ENCODE measurements at places on chromosomes 6 and 20.

DNA sequence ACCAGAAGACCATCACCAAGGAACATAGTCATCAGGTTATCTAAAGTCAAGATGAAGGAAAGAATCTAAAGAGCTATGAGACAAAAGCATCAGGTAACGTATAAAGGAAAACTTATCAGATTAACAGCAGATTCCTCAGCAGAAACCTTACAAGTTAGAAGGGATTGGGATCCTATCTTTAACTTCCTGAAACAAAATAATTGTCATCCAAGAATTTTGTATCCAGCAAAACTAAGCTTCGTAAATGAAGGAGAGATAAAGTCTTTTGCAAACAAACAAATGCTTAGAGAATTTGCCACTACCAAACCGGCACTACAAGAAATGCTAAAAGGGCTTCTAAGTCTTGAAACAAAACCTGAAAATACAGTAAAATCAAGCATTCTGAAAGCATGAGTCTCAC lies 71.0 kb downstream of the HECA start:
- no peak for DNase-seq

DNA sequence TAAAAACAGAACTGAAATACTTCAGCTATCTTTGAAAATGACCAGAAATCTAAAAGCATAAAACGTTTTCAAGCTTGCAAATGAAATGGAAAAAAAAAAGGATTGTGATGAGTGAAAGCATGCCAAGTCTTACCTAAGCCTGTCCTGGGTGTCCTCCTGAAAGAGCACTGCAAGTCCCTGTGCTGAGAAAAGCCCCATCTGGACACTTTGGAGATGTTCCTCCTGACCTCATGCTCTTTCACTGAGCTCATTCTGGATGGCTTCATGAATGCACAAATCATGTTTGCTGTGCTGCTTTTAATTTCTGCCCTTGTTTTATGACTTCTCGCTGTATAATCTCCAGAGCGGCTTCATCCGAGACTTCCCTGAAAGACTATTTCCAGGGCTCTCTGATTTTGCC lies 136.0 kb downstream of the SOD2 start:
- DNase-seq = no peak

DNA sequence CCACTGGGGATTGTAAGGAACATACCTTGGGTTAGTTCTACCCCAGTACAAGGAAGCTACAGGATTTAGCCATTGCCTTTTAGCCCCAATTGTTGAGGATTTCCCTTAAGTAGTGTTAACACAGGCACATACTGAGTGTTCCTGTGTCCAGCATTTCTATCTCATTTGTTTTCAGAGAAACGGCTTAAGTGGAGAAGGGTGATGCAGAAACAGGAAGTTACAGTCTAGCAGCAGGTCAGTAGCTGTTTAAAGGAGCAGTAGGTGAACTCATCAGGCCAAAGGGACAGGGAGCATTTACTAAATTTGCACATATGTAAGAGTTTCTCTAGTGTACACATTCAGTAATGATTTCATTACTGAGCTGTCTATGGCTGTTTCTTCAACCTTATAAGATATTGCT lies 644.2 kb upstream of the GJE1 start:
- no peak for DNase-seq

GRCh38 chr6:39821046-39821740 lies 29.0 kb downstream of the DAAM2 start:
- no peak for DNase-seq

Measured in stimulated activated CD8-positive, alpha-beta memory T cell treated with anti-CD3 and anti-CD28 coated beads, Interleukin-4, amount 100 ng/mL, for 48 hours (primary cell).